Activated effector memory CD4-positive, alpha-beta T cell treated with anti-CD3 and anti-CD28 coated beads, Interleukin-2, amount 50 U/mL, for 16 hours (primary cell): ENCODE measurements at places on chromosomes 7 and 10.

DNA sequence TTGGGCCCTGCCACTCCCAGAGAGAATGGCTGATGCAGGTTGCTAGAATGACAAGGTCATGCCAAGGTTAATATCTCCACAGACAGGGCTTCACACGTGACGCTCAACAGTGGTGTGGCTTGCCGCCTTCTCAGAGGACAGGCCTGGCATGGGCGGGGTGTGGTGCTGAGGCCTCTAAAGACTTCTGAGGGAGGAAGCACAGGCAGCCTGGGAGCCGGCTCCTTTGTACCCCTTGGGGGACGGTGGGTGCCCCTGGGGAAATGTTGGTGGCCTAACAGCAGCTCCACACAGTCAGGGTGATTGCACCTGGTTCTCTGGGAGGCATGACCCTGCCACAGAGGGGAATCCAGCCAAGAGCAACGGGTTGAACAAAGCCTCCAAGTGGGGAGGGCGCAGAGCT lies 115.1 kb downstream of the PKD1L1 start:
- DNase-seq, result no peak

- DNase-seq, result no peak
Measured at GRCh38 chr10:31606841-31607240, 287.8 kb downstream of the ZEB1 start.

GRCh38 chr10:71086439-71087080 lies 125.8 kb upstream of the UNC5B start:
- DNase-seq, result peak; percentile 27

DNA sequence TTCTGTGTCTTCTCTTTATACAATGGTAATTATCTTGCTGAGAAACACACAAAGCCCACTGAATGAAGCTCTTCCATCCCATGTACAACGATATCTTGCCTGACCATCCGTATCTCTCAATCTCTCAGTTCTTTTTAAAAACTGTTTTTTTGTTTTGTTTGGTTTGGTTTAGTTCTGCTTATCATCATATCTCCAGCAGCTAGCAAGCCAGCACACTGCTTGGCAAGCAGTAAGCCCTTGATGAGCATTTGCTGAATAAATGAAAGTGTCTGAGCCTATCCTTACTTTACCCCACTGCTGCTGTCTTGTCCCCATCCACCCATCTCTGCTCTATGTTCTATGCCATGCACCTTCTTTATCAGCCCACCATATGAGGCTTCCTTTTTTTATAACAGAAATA lies 34.2 kb downstream of the ITGB1 start:
- DNase-seq, result no peak

DNA sequence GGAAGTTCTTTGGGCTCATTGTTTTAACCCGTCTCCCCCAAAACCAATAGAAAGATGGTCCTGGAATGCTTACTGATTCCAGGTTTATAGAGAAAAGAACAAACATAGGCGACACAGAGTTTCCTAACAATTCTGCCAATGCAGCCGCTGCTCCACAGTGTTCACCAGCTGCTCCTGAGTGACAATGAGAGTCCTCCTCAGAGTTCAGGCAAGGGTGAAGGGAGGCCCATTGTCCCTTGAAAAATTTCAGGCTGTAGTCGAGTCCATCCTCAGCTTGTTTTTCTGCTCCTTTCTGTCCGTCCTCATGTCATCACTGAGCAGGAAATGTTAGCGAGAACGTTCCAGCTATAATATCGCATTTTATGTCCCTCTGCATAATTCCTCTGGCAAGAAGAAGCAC lies 537.6 kb downstream of the TCERG1L start:
- no peak for DNase-seq

- no peak for DNase-seq
Measured at GRCh38 chr10:59323831-59324401, 38.4 kb downstream of the FAM13C start.

DNA sequence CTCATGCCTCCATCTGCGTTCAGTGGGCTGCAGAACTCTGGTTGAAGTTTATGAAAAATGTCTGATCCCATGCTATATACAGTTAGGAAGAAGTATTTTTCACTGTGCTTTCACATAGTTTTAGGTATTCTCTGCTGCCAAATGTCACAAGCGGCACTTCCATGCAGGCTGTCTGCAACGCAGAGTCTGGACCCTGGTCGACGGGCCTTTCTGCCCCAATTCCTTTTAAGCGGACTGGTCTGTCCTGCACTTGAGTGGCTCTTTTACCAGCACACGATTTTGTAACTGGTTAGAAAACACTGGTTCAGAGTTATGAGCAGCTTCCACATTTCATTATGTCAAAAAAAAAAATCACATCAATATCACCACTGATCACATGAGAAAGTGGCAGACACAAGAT lies 143.0 kb downstream of the DIP2C start:
- no peak for DNase-seq

GRCh38 chr7:157266272-157266671 lies 70.5 kb upstream of the DNAJB6 start:
- no peak for DNase-seq

GRCh38 chr7:31443457-31443856 lies 70.4 kb upstream of the ITPRID1 start:
- no peak for DNase-seq

DNA sequence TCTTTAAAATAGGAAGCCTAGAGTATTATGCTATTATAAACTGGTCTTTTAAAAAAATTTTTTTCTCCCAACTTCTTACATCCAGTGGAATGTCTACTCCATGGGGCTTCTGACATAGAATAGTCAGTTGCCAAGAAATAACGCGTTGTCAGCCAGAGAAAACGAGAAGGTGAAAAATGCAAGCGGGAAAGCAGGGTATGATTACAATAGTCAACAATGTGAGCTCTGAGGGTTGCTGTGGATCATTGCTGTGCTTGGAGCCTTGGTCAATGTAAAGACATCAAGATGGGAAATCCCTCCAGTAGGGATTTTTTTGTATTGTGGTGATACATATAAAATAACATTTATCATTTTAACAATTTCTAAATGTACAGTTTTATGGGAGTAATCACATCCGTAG lies 27.6 kb upstream of the PLPP4 start:
- DNase-seq, result no peak

GRCh38 chr7:5526100-5526905 lies 102.7 kb upstream of the TNRC18 start:
- peak; percentile 70 for DNase-seq

GRCh38 chr10:107341281-107341680 lies 176.8 kb upstream of the SORCS1 start:
- DNase-seq, result no peak

GRCh38 chr10:71173466-71173865 lies 38.9 kb upstream of the UNC5B start:
- DNase-seq, result no peak

DNA sequence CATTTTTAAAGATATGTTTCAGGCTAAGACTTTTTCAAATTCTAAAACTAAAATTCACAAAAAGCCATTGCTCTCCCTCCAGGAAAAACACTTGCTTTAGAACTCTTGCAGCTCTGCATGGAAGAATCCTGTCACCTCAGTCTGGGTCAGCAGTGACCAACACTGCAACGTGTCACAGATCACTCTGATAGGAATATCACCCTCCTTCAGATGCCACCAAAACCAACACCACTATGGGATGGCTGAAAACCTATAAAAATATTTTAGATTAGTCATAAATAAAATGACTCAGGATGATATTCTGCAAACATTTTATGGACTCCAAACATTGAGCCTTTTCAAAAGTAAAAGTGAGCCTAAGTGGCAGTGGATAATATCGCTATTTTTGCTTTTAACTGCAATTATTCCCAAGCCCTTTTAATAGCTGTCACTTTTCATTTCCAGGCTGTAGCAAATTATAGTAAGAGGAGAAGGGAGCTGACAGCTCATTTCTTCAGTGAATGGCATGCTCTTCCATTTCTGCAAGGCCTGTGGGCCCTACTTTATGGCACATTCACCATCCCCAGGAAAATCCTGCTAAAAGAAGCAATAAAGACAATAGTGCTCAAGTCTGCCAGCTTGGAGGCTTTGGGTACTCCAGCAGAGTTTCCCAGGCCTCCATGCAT lies 21.3 kb downstream of the ELMO1 start:
- DNase-seq, result no peak

GRCh38 chr7:81232084-81232799 lies 313.4 kb upstream of the SEMA3C start:
- DNase-seq, result no peak

- DNase-seq, result no peak
Measured at GRCh38 chr7:8362723-8363369, 70.6 kb upstream of the NXPH1 start.

DNA sequence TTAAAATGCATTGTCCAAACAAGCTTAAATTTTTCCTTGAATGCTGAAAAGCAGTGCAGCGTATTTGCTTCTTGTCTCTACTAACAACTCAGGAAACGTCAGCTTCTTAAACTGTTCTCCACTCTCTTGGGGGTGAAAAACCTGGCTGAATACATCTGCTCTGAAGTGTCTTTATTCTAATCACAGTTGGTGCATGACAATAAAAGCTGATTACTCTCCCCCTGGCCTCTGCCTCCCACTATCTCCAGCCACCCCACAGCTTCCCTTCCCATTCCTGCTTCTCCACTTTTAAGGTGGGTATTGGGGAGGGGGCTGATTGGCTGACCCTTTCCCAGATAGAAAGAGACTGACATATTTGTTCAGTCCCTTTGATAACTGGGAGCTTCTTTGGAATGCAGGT lies 456.0 kb downstream of the SORCS1 start:
- no peak for DNase-seq

GRCh38 chr10:47266602-47267001 lies 33.4 kb upstream of the GDF10 start:
- peak; percentile 38 for DNase-seq

DNA sequence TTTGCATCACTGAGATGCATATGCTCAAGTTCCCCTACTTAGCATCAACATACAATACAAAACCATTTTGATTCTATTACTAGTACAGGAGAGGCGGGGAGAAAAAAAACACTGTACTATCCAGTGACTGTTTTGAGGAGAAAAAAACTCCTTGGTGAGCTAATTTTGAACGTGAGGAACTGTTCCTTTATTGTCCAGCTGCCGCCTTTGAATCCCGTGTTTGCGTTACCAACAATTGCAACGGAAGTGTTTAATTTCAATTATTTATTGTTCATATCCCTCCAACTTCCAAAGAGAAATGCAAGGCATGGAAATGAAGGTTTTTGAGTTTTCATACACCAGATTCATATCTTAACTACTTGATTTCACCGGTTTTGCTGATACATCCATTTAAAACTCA lies 66.4 kb upstream of the ARHGAP21 start:
- DNase-seq, result no peak

DNA sequence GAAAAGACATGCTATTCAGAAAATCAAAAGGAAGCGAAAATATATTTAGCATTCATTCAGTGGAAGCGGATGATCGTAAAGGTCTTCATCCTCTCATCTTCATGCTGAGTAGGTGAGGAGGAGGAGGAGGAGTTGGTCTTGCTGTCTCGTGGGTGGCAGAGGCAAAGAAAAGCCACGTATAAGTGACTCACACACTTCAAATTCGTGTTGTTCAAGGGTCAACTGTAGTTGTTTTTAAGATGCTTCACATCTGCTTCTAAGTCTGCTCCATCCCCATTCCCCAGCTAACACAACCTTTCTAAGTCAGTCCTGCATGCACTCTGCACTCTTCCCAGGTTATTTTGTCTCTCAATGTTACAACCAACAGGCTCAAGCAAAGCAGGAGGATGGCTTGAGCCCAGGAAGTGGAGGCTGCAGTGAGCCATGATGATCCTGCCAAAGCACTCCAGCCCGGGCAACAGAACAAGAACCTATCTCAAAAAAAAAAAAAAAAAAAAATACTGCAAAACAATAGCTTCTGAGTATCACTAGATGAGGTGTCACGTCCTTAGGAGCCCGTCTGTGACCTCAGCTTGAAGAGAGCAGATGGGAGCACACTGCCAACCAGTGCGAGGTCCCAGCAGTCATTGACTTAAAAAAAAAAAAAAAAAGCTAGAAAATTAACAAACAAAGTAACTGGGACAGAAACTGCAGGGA lies 70.5 kb downstream of the SFMBT2 start:
- no peak for DNase-seq
